Osteoblast (primary cell): ENCODE measurements at places on chromosomes 12 and 14. TPM values are rescaled to one million over a fixed set of nuclear protein-coding genes. Genes with fewer than 3 reads are reported as not detected.

GRCh38 chr14:61860294-61860918 is 98.2 kb downstream of the SNAPC1 start:
- H3K27me3 ChIP-seq = peaks cover 7% of the 10 kb centered on the region
- DNase-seq = peak; percentile 88
- no peaks in the 10 kb centered on the region for H3K36me3 ChIP-seq
- no peaks in the 10 kb centered on the region for H3K4me1 ChIP-seq
- no peak overlapping the region for H3K4me3 ChIP-seq

- peaks cover 5% of the 10 kb centered on the region for H3K4me1 ChIP-seq
- H3K36me3 ChIP-seq = no peaks in the 10 kb centered on the region
- no peak for DNase-seq
- H3K27ac ChIP-seq = no peak overlapping the region
- H3K27me3 ChIP-seq = no peaks in the 10 kb centered on the region
These were observed 172.2 kb upstream of the ATP2B1 start for GRCh38 chr12:89880690-89881350.

DNA sequence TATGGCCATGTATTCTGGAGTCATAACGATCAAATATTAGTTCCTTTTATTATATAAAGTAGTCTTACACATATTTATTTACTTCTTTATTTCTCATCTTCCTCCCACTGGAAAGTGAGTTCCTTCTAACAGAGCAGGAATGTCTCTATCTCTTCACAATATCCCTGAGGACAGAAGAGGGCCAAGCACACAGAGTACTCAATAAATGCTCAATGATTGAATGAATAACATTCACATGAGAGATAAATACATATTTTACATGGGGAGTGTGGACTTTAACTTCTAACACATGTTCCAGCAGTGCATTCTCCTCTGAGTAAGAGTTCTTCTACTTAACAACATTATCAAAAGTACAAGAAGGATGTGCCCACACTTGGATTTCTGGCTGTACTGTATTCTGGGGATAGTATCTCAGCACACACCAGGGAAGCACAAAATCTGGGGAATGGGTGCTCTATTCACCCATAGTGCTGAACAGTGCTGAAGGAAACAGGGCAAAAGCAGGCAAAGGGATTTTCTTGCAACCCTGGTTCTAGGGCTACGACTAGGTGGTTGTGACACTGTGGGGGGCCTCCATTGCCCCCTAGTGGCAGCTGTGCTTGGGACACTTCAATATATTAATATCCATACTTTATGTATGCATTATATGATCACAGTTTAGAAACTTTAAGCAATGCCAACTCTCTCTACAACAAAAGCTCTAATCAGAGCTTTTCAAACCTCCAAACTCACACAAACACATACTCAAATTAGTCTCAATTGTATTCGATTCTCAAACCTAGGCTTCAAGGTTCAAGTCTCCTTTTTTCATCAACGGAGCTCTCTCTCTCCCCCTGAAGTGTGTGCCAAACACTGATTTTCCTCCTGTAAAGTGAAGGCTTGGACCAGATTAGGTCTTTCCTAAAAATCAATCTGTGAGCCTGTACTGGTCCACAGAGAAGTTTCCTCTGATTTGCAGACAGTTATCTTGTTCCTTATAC is 115.5 kb downstream of the SLC2A13 start:
- H3K4me3 ChIP-seq = no peak overlapping the region
- H3K27me3 ChIP-seq = no peaks in the 10 kb centered on the region
- no peaks in the 10 kb centered on the region for H3K4me1 ChIP-seq
- H3K36me3 ChIP-seq = no peaks in the 10 kb centered on the region

DNA sequence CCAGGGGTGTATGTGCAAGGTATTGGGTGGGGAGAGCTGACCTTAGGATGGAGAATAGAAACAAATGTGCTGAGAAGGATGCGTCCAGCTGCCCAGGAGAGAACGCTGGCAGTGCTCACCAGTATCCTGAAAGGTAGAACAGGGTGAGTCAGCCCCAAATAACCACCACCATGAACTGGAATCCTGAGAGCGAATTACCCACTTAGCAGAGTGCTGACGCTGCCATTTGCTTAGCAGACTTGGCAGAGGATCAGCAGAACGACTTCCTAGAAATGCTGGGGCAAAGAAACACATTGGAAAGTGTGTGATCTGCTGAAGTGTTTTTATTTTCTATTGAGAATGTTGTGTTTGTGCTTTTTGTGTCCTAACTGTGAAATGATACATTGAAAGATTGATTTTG is 213.6 kb downstream of the ADGRD1 start:
- H3K27ac ChIP-seq = no peak overlapping the region
- no peak for DNase-seq
- H3K4me3 ChIP-seq = no peak overlapping the region
- no peaks in the 10 kb centered on the region for H3K36me3 ChIP-seq
- H3K27me3 ChIP-seq = no peaks in the 10 kb centered on the region

GRCh38 chr12:124549629-124550028 is 17.8 kb downstream of the NCOR2 start:
- peak; percentile 83 for DNase-seq
- peak overlapping the region; percentile 60 for H3K27ac ChIP-seq
- peaks cover 52% of the 10 kb centered on the region for H3K4me1 ChIP-seq
- H3K36me3 ChIP-seq = no peaks in the 10 kb centered on the region

- H3K27ac ChIP-seq = no peak overlapping the region
- H3K36me3 ChIP-seq = no peaks in the 10 kb centered on the region
- no peak overlapping the region for H3K4me3 ChIP-seq
- no peaks in the 10 kb centered on the region for H3K27me3 ChIP-seq
- DNase-seq = no peak
These were observed 22.5 kb upstream of the HIF1A start for GRCh38 chr14:61672796-61673195.

Gene HEATR5A
- 38.3 and 46.0 TPM in 2 replicates for total RNA-seq

Gene KRT74
- total RNA-seq = not detected in 2 replicates

Gene RERG
- total RNA-seq = 0.29 TPM in 1 of 2 replicates, not detected in the other

Gene DCAF11
- 73.4 and 84.7 TPM in 2 replicates for total RNA-seq

Gene KRT77
- not detected in 2 replicates for total RNA-seq

Gene AQP6
- not detected in 2 replicates for total RNA-seq

Gene CLMN
- 1.1 and 1.5 TPM in 2 replicates for total RNA-seq

Gene KRT1
- total RNA-seq = not detected in 2 replicates

Gene FKBP3
- 17.4 and 17.7 TPM in 2 replicates for total RNA-seq
